ENCODE measurements at places on chromosomes 3 and 15. TPM values are rescaled to one million over a fixed set of nuclear protein-coding genes. Genes with fewer than 3 reads are reported as not detected.

DNA sequence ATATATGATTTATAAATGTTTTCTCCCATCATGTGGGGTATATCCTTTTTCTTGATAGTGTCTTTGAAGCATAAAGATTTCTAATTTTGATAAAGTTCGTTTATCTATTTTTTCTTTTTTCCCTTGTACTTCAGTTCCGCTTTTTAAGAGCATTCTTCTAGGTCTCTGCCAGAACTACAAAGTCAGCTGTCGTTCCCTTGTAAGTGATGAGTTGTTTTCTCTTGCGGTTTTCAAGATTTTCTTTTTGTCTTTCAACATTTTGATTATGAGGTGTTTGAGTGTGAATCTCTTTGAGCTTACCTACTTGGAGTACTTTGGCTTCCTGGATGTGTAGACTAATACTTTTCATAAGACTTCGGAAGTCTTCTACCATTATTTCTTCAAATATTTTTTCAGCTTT, 9.3 kb upstream of the PRICKLE2 start:
- no peak for DNase-seq

Gene NDN
- 188 TPM for polyA plus RNA-seq

- no peak for DNase-seq
These were observed 3.8 kb downstream of the MKRN2 start for GRCh38 chr3:12560505-12561190.

Gene CCR2
- 0.94 TPM for polyA plus RNA-seq

GRCh38 chr15:68364028-68364659, 67.8 kb downstream of the ITGA11 start:
- no peak for DNase-seq

GRCh38 chr3:45409369-45409768, 21.0 kb downstream of the LARS2 start:
- no peak for DNase-seq

GRCh38 chr3:49015765-49016164, 2.6 kb downstream of the DALRD3 start:
- DNase-seq = no peak

Measured in muscle of arm (tissue), 14 donors.